ENCODE measurements at places on chromosomes 4 and X. TPM values are rescaled to one million over a fixed set of nuclear protein-coding genes. Genes with fewer than 3 reads are reported as not detected.

DNA sequence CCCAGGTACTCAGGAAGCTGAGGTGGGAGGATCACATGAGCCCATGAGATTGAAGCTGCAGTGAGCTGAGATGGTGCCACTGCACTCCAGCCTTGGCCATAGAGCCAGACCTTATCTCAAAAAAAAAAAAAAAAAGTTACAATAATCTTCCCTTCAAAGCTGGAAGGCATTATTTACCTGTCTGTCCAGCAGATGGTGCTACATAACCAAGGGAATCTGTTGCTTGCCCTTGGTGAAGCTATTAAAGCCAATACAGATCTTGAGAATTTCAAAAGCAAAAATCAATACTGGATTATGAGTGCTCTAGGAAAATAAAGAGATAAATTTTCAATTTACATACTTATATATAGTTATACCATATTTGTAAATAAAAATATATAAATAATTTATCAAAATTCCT, 25.9 kb downstream of the PKD2 start:
- DNase-seq, result no peak

DNA sequence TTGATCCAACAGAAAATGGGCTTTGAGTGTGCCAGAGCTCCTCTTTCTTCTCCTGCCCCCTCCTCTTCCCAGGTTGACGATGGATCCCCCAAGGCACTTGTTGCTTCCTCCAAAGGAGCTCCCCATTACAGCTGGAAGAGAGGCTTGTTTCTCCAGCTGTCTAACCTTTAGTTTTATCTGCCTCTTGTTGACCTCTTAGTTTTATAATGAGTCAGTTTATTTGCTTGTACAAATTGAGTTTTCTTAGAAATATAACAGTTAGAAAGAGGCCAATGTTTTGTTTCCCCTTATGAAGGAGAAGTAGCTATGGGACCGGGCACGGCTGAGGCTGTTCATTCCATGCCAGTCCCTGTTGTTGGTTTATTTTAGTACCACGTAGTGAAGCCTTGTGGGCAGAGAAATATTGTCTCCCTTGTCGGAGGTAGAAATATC, 158.2 kb downstream of the SPRY1 start:
- DNase-seq, result no peak

DNA sequence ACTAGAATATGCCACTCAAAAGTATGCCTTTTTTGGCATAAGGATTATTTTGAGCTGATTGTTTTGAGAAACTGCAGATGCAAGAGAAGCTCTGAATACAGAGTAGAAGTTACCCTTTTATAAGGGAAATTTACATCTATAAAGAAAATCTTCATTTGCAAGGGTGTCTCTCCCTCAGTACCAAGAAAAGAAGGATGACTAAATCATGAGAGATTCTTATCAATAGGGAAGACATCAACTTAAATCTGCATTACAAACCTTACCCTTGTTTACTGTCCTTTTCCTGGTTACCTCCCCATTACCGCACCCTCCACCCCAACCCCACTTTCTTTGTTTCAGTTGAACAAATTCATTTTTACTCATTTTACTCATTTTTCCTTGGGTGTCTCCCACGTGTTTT, 62.5 kb downstream of the RLIM start:
- DNase-seq, result no peak

DNA sequence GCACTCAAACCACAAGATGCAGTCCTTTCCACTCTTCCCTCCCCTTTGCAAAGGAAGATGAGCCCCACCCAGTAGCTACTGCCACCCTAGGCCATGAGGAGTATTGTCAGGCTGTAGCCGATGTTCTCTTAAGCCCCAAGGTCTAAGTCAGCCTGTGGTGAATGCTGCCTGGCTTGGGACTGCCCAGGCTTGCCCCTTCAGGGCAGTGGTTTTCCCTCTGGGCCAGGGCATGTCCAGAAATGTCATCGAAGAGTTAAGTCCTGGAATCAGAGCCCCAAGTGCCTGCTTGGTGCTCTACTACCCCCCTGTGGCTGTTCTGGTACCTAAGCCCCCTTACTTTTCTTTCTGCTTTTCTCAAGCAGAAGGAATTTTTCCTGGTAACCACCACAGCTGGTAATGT, 11.8 kb upstream of the PGK1 start:
- DNase-seq, result no peak

GRCh38 chrX:30183554-30183953, 31.8 kb upstream of the MAGEB2 start:
- DNase-seq, result no peak

DNA sequence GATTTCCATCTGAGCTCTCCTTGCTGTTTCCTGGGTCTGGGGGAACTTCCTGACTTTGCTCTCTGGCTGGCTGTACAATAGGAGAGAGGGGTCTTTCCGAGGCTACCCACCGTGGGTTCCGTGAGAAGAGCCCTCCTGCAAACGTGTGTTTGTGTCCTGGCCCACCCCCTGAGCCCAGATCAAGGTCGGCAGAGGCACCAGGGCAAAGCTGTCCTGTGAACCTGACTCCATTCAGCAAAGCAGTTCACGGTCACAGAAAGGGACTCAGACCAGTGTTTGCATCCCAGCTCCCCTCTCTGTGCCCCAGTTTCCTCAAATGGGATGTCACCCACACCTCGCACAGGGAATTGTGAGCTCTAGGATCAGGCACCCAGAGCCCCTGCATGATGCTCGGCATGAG, 97.3 kb upstream of the PSAPL1 start:
- DNase-seq, result no peak

- no peak for DNase-seq
These were observed 131.3 kb upstream of the AP1S2 start for GRCh38 chrX:15985937-15986336.

The CT55 gene
- not detected for total RNA-seq

DNA sequence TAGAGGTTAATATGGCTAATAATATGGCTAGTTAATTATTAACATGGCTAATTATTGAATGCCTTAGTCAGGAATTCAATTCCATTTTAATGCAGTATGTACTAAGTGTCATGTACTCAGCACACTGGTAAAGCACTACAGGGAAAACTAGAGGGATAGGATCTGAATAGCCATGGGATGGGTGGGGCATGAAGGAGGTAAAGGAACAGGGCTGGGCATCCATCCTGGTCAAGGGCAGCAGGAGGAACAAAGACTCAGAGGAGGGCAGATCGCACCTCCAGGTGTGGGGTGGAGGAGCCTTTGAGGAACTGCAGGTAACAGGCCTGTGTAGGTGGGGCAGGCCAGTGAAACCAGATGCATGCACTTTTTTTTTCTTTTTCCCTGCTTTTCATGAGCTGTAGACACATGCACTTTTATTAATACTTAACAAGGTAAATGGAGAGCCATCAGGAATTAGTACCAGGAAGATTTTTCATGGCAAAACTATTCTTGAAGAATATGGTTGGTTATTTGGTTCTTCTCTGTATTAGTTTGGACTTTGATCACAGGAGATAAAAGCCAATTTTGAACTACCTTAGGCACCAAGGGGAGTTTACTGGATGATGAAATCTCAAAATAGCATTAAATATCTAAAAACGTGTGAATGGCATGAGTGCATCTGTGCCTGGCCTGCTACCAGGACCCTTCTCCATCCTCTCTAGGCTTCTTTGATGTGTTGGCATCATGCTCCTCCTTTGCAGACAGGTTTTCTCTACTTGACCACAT, 88.3 kb downstream of the CC2D2A start:
- no peak for DNase-seq

- DNase-seq, result no peak
These were observed 27.4 kb downstream of the CENPU start for GRCh38 chr4:184706453-184706852.

DNA sequence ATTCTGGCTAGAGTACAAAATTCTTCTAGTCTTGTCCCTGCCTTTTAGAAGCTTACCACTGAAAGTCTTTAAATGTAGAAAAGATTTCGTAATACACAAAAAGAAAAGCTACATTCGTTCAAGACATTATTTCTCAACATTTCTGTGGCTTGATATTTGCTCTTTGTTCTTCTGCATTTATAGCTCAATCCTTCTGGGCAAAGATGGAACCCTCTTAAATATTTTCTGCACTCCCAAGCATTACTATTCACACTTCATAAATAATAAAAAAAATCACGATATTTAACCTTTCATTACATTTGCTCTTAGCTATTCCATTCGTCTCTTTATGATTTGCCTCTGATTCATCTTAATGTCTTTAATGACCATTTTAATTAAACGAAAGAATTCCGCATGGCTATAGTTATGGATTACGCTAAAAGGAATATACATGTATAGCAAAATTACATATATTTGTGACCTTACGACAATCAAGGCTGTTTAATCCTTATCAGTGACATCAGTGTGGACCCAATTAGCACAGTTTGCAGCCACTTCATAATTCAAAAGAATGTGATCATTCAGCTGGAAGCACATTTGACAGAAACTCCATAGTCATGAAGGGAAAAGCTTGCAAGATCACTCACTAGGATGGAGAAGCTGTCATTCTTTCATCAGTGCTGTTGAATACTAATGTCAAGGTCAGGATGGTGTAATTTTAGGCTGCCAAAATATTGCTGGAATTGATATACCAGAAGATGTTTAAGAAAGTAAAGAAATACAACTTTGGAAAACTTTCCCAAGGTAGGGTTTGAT, 1075.0 kb upstream of the TENM3 start:
- DNase-seq, result no peak

- DNase-seq, result no peak
These were observed 32.8 kb upstream of the C1GALT1C1 start for GRCh38 chrX:120662662-120663061.

DNA sequence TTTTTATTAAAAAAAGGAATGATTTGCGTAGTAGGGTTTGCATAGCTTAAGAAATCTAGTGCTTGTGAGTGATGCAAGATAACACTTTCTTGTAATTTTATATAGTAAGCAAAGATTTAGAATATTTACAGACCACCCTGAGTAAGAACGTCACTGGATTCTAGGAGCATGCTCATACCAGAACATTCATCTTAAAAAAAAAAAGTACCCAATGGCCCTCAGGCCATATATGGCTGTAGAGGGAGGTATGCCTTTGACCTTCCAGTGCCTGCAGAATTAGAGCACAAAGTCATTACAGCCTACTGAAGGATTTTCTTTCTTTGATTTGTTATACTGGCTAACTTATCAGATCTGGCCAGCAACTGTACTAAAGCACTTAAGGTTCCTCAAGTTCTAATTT, 236.3 kb upstream of the GYPA start:
- no peak for DNase-seq

GRCh38 chr4:88275949-88276515, 8.3 kb downstream of the PPM1K start:
- no peak for DNase-seq

DNA sequence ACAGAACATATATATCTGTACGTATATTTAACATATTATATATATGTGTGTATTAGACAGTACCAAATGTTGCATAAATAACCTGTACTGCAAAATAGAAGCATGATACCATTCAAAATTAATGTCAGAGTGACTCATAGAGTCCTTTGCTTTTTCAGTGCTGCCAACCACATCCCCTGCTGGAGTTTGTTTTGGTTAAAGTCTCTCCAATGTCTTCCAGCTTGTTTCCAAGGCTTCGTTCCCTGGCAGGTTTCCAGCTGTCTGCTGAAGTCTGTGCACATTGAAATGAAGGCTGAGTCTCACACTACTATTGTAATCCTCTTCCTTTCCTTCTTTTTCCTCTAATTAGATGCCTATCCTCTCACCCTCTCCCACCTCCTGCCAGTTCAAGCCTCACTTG, 14.9 kb downstream of the NRK start:
- no peak for DNase-seq

- no peak for DNase-seq
These were observed 36.4 kb upstream of the HPRT1 start for GRCh38 chrX:134423606-134424005.

The TBC1D8B gene
- 5.2 TPM for total RNA-seq

The TRIML2 gene
- not detected for total RNA-seq

GRCh38 chrX:79366556-79366872, 620 bp downstream of the ITM2A start:
- no peak for DNase-seq

DNA sequence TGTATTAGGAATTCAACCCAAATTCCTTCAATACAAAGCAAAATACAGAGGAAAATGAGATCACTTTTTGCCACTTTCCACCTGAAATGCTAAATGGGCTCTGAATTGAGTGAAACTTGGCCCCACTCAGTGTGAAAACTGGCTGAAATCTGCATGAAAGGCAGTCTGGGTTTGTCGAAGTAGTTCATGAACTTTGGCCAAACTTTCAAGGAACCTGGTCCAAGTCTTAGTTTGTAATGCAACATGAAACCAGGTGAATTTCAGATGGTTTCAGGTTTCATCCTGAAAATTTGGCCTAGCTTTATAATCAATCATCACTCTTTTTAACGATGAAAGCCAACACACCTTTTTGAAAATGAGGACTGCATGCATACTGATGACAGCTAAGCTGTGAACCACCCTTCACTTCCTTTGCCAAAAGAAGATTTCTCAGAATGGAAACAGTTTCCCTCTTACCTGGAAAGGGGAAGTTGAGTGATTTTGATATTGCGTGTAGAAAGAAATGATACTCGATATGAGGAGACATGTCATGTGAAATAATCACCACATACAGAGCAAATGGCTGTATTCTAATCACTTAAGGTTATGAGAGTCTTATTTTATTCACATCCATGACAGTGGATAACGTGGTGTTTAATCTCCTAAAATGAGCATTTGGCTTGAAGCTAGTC, 209.9 kb upstream of the ETNPPL start:
- DNase-seq, result no peak

The BANK1 gene
- total RNA-seq, result 1.7 TPM

DNA sequence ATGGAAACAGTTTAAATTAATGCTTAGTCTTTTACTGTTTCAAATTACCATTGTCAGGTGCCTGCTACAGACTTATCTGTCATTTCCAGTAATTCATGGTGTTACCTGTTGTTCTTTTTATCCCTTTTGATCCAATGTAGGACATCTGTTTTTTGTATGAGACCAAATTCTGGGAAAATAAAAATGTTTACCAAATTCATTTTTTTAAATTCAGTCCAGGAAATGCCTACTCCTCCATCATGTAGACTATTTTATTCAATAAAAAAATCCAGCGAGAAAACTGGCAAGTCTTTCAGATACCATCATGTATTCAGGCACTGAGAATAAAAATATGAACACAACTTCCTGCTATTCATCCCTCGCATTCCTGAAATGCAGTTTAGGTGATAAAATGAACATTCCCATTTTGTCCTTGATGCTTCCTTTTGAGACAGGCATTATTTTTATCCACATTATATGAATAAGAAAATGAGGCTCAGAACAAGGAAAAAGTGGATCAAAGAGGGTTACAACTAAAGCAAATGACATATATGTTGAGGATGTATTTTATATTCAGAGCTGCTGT, 584.2 kb downstream of the SPRY1 start:
- no peak for DNase-seq

DNA sequence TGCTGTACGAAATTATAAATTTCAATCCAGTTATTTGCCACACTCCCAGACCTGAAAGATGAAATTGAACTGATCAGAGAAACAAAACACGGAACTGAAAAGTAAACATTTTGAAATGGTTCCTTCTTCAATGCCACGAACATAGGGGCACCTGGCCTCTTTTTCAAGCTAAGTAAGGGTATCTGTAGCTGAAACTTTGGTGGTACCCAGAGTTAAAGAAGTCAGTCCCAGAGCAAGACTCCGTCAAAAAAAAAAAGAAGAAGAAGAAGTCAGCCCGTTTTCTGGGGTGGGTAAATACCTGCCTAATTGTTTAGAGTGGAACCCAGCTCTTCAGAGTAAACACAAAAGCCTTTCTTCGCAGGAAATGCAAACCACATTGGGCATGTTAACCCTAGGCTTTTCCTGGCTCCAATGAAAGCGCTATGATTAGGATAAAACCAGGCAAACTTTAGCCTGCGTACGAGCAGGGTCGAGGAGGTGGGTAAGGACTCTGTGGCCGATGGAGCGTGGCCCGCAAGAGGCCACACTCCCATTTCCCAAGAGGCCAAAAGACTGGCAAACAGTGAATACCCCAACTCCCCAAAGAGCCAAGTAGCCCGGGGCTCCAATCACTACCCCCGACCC, 1.3 kb downstream of the ANTXR2 start:
- no peak for DNase-seq
